ENCODE measurements at places on chromosomes 1 and 21.

DNA sequence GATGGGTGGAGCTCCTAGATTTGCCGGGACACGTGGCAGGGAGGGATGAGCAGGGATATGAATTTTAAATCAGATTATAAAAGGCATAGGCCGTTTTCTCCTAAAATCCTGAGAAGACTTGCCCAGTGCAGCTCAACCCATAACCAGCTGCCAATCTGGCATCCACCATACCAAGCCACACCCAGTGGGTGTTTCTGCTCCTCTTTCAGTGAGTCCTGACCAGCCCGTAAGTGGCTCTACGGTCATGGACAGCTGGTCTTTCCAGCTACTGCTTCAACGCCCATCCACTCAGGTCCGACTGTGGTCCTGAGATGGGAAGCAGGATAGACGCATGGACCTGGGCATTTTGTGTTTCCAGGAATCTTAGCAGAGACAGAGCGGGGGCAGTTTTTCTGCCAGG lies 107.2 kb downstream of the LAMC2 start:
- DNase-seq, result no peak

DNA sequence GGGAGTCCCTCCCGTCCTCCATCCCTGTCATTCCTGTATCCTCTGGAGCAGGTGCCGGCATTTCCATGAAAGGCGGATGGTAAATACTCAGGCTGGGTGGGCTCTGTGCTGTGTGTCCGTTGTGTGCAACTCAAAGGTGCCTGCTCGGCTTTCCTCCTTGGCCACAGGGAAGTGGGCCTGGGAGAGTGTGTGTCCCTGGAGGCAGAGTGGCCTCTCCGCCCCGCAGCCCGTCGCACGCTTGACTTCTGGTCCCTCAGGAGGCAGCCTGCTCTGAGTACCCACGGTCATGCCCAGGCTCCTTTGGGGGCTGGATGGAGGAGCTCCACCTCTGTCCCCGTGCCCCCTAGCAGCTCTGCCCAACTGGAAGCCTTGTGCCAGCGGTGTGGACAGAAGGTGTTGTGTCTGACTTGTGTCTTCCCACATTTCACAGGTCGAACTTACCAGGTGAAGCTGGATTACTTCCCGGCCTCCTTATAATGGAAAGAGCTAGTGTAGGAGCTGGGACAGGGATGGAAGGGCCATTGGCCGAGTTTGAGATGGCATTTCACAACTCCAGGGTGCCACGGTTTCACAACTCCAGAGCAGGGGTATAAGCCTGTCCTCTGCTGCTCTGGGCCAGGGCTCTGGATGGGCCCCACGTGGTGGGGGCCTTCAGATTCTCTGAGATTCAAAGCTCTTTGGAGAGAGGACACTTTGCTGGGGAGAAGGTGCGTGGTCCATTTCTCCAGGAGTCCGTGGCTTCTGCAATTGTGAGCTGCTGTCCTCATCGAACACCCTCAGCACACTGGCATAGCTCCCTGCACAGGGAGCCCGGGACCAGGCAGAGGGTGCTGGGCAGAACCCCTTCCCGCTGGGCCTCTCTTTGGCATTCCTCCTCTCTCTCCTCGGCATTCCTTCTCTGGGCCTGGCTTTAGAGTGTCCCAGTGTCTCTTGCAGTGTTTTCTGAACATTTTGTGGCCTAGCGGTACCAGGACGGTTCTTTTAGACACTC lies 152.7 kb upstream of the COL6A1 start:
- DNase-seq, result no peak

DNA sequence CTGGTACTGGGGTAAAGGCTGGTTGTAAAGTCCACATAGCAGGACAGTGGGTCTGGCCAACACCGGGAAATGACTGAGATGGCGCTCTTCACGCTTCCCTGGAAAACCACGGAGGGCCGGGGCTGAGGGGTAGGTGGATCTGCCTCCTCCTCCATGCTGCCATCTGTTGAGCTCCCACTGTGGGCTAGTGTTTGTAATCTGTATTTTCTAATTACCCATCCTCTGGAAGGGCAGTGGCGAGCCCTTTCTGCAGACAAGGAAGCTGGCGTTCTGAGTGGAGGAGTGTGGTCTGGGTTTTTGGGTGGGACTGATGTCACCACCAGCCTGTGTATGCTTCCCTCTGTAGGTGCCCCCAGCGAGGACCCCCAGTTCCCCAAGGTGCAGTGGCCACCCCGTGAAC lies 34.1 kb upstream of the LHX4 start:
- no peak for DNase-seq

- DNase-seq, result no peak
These were observed 19.9 kb downstream of the INSRR start for GRCh38 chr1:156838972-156839371.

DNA sequence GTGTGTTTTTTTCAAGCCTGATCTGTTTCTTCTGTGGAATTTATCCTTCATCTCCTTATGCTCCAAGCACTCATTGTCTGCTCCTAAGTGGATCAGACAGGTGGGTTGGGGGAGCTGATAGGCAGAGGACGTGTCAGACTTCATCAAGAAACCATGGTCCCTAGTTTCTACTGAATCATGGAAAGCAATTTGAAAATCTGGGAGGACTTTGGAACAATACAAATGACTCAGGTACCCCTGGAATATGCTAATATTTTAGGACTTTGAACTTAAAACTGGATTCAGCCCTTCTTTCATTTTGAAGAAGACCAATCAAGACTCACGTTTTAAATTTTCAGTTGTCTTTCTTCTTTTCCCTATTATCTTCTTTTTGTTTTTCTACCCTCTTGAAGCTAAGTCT lies 7.7 kb downstream of the ABCG1 start:
- no peak for DNase-seq

DNA sequence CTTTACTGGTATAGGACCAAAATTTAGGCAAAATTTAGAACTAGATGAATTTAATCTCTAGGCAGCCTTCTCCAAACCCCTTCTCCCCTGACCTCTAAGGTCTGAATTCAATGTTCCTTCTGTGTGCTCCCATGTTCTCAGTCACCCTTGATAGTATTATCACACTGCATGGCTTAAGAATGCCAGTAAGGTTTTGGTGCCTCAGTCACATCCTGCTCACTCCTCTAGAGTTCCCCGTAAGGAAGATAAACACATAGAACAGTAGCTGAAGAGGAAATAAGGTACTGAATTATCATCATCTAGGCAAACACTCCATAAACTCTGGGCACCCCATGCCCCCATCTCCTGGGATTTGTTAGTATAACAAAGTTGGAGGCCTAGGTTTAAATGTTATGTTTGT lies 18.2 kb downstream of the PRRX1 start:
- DNase-seq, result no peak

GRCh38 chr1:227888404-227889046 lies 59.2 kb downstream of the WNT9A start:
- DNase-seq, result no peak

DNA sequence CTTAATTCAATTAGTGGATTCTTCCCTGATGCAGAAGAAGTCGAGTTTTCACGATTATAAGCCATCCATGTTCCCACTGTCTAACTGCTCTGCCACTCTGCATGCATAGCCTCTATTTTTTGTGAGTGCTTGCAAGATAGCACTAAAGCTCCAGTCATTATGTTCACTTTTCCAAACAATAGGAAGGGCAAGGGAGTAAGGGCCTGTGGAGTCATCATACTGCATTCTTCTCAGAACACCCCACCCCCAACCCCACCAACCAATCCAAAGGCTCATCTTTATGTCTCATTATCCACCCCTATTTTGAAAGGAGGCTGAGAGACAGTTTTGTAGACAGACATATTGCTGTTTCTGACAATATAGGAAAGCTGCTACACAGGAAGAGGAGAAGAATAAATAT lies 471.7 kb upstream of the ADGRL2 start:
- no peak for DNase-seq

GRCh38 chr1:51928896-51929295 lies 50.4 kb upstream of the NRDC start:
- DNase-seq, result no peak

- no peak for DNase-seq
These were observed 108.8 kb downstream of the DYRK1A start for GRCh38 chr21:37475186-37475868.

- no peak for DNase-seq
These were observed 167.9 kb downstream of the DYRK1A start for GRCh38 chr21:37534431-37534830.

GRCh38 chr1:219244864-219245263 lies 71.2 kb downstream of the LYPLAL1 start:
- no peak for DNase-seq

DNA sequence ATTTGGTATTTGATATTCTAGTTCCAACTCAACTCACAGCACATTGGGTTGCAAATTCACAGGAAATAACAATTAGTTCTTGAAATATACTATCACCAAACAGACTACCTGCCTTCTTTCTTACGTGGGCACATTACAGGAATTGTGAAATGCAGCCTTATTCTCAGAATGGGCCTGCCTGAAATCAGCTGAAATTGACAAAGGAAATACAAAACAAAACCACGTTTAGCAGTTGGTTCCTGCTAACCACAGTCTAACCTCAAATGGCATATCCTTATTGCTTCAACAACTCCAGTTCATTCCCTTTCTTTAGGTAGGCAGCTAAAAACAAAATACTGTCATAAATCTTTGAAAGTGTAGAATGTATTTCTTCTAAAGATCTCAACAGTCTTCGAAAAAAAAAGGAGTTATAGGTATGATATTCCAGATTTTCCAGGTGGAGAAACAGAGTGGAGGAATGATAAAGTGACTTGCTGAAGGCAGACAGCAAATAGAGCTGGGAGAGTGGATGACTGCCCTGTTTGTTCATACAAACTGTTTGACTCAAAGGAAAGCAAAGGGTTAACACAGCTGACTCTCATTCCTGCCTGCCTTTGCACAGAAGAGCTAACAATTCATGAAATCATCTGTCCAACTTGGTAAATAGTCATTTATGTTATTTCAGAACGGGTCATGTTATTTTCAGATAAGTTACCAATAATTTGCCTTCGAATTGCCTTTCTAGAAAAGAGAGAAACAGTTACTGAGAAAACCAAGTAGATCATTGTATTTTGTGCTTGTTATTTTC lies 1.6 kb upstream of the GREM2 start:
- peak; percentile 15 for DNase-seq

- DNase-seq, result peak; percentile 66
These were observed 737 bp downstream of the HES4 start for GRCh38 chr1:998995-999724.

DNA sequence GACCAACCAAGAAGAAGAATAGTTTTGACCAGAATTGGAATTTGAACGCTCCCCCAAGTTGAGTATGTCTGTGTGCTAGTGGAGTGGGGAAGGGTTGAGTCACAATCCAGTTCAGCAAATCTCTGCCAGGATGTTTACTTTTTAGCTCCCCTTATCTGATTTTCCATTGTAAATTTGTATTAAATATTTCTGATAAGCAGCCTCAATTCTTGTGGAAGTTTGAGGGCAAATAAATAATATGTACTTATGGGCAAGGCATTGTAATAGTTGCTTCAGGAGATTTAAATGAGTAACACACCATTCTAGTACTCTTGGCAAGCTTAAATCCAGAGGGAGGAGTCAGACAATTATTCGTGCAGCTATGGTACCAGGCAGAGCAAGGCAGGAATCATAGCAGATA lies 14.4 kb downstream of the CXADR start:
- peak; percentile 53 for DNase-seq

DNA sequence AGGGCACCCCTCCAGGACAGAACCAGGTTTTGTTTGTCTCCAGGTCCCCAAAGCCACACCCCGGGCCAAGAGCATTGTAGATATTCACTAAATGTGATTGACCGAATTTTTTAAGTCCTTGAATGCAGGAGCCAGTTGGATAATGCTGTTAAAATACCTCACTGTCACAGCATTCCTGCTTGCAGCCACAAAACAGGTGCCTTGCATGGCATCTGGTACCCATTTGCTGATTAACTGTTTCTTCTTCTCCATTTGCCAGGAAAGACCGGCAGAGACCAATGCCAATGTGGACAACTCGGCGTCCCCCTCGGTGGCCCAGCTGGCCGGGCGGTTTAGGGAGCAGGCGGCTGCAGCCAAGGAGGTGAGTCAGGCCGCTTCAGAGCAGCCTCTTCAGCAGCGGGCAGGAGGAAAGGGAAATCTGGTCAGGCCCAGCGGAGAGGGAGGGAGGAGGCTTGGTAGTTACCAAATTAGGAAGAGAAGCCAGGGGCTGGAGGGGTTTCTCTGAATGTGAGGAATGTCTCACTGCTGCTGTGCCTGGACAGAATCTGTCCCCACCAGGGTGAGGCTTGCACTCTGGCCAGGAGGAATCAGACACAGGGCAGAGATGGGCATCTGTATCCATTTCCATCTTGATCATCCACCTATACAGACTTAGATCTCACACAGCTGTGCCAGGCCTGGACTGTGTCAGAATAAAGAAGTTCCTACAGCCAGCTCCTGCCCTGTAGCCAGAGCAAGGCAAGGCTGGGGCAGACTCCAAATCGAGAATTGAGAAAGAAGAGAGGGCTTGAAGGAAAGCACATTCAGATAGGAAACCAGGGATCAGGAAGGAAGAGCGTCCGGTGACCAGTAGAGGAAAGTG lies 37.9 kb upstream of the MPZL1 start:
- peak; percentile 78 for DNase-seq

DNA sequence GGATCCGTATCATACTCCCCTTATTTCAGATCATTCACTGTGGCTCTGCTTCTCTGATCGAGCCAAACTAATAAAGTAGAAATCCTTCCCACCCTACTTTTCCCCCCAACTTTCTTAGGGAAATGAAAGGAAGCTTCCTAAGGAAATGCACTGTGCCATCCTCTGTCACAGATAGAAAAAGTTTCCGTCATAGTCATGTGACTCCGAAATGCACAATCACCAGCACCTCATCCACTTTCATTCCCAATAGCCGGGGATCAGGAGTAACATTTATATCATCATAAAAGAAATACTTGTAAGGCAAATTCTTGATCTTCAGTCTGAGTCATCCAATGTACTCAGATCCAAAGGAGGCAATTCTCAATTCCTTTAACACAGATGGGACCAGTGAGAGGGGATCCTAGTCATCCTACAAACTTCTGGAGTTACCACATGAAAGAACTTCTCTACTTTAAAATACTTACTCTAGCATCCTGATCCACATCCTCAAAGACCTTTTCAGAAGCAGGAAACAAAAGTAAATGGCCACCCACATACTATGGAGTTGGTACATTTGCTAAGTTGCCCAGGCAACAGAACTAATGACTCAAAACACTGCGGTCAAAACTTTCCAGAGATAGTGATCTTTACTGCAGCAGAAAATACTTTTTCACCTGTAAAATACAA lies 97.8 kb upstream of the ZC3H11B start:
- peak; percentile 92 for DNase-seq

DNA sequence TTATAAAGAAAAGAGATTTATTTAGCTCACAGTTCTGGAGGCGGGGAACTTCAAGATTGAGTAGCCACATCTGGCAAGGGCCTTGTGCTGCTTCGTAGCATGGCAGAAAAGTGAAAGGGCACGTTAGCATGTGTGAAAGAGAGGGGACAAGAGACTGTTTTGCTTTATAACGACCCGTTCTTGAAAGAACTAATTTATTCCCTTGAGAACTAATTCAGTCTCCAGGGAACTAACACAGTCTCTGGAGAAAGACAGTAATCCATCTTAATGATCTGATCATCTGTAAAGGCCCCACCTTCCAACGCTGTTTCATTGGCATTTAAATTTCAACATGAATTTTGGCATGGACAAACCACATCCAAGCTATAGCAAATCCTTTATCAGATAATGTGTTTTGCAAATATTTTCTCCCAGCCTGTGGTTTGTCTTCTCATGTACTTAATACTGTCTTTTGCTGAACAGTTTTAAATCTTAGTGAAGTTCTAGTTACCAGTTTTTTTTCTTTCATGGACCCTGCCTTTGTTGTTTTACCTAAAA lies 26.1 kb downstream of the MTR start:
- DNase-seq, result no peak

Data from astrocyte of the hippocampus (primary cell).